T-helper 2 cell treated with Interferon-gamma antibody and Interleukin-4, amounts not matched to agents 100 ng/mL and 5 ng/mL, for 36 hours (primary cell): ENCODE measurements at places on chromosomes 3 and 15. TPM values are rescaled to one million over a fixed set of nuclear protein-coding genes. Genes with fewer than 3 reads are reported as not detected.

The TLR9 gene
- 0.25 TPM in 1 of 2 replicates, not detected in the other for total RNA-seq

The APOD gene
- total RNA-seq, result 0.27 TPM in 1 of 2 replicates, not detected in the other

The SPSB4 gene
- total RNA-seq, result not detected in 2 replicates

The CHCHD4 gene
- 17.8 and 19.7 TPM in 2 replicates for total RNA-seq

The GOLGA8N gene
- 23.0 and 26.7 TPM in 2 replicates for total RNA-seq

The ATOSA gene
- total RNA-seq, result 23.5 and 26.8 TPM in 2 replicates

The TRIM71 gene
- total RNA-seq, result 0.02 TPM in 1 of 2 replicates, not detected in the other

The AGBL1 gene
- not detected in 2 replicates for total RNA-seq

The RBPMS2 gene
- not detected in 2 replicates for total RNA-seq

The CYP1A2 gene
- not detected in 2 replicates for total RNA-seq

The PLSCR5 gene
- total RNA-seq, result not detected in 2 replicates

The SAMD7 gene
- not detected in 2 replicates for total RNA-seq

The ONECUT1 gene
- not detected in 2 replicates for total RNA-seq

The TMC3 gene
- total RNA-seq, result not detected in 2 replicates

The ITIH1 gene
- not detected in 2 replicates for total RNA-seq

The GUCA1C gene
- not detected in 2 replicates for total RNA-seq

The CPN2 gene
- total RNA-seq, result not detected in 2 replicates

The ZKSCAN7 gene
- 0.61 and 0.64 TPM in 2 replicates for total RNA-seq

The A4GNT gene
- not detected in 2 replicates for total RNA-seq

The RASGRF1 gene
- total RNA-seq, result not detected in 2 replicates

The ARL8B gene
- total RNA-seq, result 41.9 and 43.7 TPM in 2 replicates

The BBX gene
- total RNA-seq, result 28.0 and 33.3 TPM in 2 replicates

The TM4SF1 gene
- total RNA-seq, result not detected in 2 replicates

The SERINC4 gene
- total RNA-seq, result 0.16 and 0.23 TPM in 2 replicates

The SLC7A14 gene
- total RNA-seq, result not detected in 2 replicates

The FEZF2 gene
- not detected in 2 replicates for total RNA-seq

The RHOV gene
- 0.09 and 0.11 TPM in 2 replicates for total RNA-seq

The PTPN9 gene
- total RNA-seq, result 40.3 and 41.3 TPM in 2 replicates

The ACOX2 gene
- total RNA-seq, result not detected in 2 replicates

The MINAR1 gene
- total RNA-seq, result 0.89 and 0.95 TPM in 2 replicates

The SEMA3G gene
- total RNA-seq, result 0.16 and 0.23 TPM in 2 replicates

The SPTBN5 gene
- 0.59 and 1.0 TPM in 2 replicates for total RNA-seq

The EAF2 gene
- total RNA-seq, result 35.2 and 39.3 TPM in 2 replicates

The DAPK2 gene
- 3.3 and 3.9 TPM in 2 replicates for total RNA-seq

The MUC20 gene
- total RNA-seq, result 5.3 and 5.4 TPM in 2 replicates

The LMCD1 gene
- 1.1 and 1.2 TPM in 2 replicates for total RNA-seq

The GOLGA8T gene
- total RNA-seq, result 0.14 TPM in 1 of 2 replicates, not detected in the other

The PIERCE2 gene
- total RNA-seq, result 0.32 TPM in 1 of 2 replicates, not detected in the other

The SPATA12 gene
- not detected in 2 replicates for total RNA-seq
